ENCODE measurements at places on chromosomes 7 and 10. TPM values are rescaled to one million over a fixed set of nuclear protein-coding genes. Genes with fewer than 3 reads are reported as not detected.
A peak's percentile ranks its signal among the peaks of the same experiment; 100 is the strongest.

KIAA1549 gene
- 0.47 TPM for total RNA-seq

DNA sequence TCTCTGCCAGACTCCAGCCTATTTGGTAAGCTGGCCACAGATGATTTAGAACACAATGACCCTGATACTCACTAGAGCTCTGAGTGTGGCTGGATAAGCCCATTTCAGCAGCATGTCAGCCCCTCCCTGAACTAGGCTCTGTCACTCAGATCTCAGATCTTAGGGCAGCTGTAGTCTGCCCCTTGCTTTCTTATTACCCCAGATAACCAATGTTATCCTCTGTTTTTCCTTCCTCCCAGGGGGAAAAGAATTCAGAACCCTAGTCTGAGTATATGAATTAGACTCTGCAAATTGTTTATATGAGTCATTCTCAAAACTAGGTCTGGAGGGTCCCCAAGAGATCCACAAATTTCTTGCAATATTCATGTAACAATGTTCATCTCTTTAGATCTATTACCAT is 286.2 kb downstream of the KCNMA1 start:
- no peak overlapping the region for H3K27ac ChIP-seq
- no peaks in the 10 kb centered on the region for H3K36me3 ChIP-seq
- DNase-seq: no peak
- H3K4me3 ChIP-seq: no peak overlapping the region
- H3K27me3 ChIP-seq: no peaks in the 10 kb centered on the region

- peaks cover 34% of the 10 kb centered on the region for H3K27me3 ChIP-seq
- H3K4me3 ChIP-seq: no peak overlapping the region
- H3K27ac ChIP-seq: no peak overlapping the region
- no peaks in the 10 kb centered on the region for H3K4me1 ChIP-seq
- H3K36me3 ChIP-seq: no peaks in the 10 kb centered on the region
Measured at GRCh38 chr10:129949411-129949810, 14.7 kb downstream of the EBF3 start.

- H3K4me3 ChIP-seq: no peak overlapping the region
- H3K4me1 ChIP-seq: no peaks in the 10 kb centered on the region
- no peaks in the 10 kb centered on the region for H3K36me3 ChIP-seq
Measured at GRCh38 chr7:4450483-4450882, 231.6 kb upstream of the FOXK1 start.

DNA sequence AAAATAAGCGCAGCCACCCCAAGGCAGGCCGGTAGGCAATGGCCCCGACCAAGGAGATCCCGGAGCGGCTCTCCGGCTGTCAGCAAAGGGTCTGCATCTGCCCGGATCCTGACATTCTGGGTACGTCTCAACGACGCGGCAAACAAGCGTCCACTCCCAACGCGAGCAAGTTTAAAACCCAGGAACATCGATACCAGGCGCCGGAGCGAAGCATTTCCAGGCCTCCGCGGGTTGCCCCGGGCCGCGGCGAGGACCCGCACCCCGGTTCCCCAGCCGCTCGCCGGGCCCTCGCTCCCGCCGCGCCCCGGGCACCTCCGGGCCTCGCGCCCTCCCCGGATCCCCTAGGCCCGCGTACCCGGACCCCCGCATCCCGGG is 453 bp downstream of the URGCP start:
- H3K4me1 ChIP-seq: peaks cover 55% of the 10 kb centered on the region
- H3K36me3 ChIP-seq: no peaks in the 10 kb centered on the region
- H3K27ac ChIP-seq: peak overlapping the region; percentile 97
- peak; percentile 3 for DNase-seq
- H3K4me3 ChIP-seq: peak overlapping the region; percentile 85

GRCh38 chr10:7486528-7486927 is 75.7 kb upstream of the SFMBT2 start:
- H3K36me3 ChIP-seq: peaks cover 6% of the 10 kb centered on the region
- H3K4me3 ChIP-seq: peak overlapping the region; percentile 34
- no peaks in the 10 kb centered on the region for H3K27me3 ChIP-seq
- peak overlapping the region; percentile 100 for H3K27ac ChIP-seq
- H3K4me1 ChIP-seq: peaks cover 35% of the 10 kb centered on the region

DNA sequence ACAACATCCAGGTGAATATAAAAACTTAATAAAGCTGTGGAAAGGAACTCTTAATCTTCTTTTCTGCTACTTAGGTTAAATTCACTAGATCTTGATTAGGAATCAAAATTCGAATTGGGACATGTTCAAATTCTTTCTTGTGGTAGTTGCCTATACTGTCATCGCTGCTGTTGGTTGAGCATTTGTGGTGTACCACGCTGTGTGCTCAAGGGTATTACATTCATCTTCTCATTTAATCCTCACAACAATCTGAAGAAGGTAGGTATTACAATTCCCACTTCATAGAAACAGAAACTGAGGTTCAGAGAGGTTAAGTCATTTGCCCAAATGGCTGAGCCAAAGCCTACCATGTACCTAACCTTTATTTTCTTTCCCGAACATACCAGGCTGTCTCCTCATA is 39.9 kb upstream of the CC2D2B start:
- no peak overlapping the region for H3K4me3 ChIP-seq
- H3K27me3 ChIP-seq: no peaks in the 10 kb centered on the region
- DNase-seq: no peak
- peaks cover 19% of the 10 kb centered on the region for H3K36me3 ChIP-seq
- H3K27ac ChIP-seq: no peak overlapping the region

CNPY4 gene
- total RNA-seq: 99.0 TPM

DNA sequence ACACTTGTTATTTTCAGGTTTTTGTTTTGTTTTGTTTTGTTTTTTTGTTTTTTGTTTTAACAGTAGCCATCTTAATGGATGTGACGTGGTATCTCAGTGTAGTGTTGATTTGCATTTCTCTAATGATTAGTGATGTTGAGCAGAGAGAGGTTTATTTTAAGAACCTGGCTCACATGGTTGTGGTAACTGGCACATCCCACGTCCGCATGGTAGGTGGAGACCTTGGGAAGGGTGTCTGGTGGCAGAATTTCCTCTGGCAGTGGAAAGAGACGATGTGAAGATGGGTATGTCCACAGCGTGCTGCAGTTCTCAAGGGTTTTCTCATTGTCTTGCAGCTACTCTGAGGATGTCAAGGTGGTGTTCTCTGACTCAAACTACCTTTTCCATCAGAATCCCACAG is 252.2 kb downstream of the GALNT17 start:
- no peak for DNase-seq
- H3K27ac ChIP-seq: no peak overlapping the region
- H3K4me1 ChIP-seq: no peaks in the 10 kb centered on the region
- no peaks in the 10 kb centered on the region for H3K27me3 ChIP-seq
- no peaks in the 10 kb centered on the region for H3K36me3 ChIP-seq

DNA sequence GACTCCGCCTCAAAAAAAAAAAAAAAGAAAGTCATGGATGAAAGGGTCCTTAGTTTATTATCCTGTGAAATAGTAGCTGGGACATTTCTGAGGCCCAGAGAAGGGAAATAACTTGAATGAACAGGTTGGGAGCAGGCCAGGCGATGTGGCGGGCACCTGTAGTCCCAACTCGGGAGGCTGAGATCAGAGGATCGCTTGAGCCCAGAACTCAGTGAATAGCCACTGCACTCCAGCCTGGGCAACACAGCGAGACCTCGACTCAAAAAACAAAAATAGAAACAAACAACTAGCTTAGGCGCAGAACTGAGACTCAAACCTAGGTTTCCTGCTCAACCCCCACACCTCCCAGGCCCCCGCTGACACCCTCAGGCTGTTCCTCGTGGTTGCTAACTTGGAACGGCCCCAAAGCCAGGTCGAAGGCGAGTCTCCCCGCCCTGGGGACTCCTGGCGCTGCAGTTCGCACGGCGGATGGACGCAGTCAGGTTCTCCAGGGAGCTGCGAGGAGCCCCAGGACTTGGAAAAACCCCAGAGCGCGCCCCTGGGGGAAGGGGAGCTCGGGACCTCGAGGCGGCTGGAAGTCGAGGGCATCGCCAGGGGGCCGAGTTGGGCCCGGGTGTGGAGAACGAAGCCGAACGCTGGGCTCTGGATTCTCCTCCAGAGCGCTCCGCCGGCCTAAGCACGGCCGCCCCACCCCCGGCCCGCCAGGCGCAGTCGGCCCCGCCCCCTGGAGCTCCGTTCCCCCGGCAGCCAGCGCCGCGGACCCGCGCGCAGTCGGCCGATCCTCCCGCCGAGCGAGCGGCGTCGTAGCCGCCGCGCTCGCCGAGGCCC is at the start of gene STOX1:
TSS of gene STOX1 (plus strand) at position 768 of the 828 bp plus-strand sequence. CDS start 93 bp downstream, outside the sequence.
- peak; percentile 34 for DNase-seq
- H3K27me3 ChIP-seq: no peaks in the 10 kb centered on the region
- peak within 1 kb of the TSS; percentile 83 for H3K4me3 ChIP-seq
- H3K4me1 ChIP-seq: peaks cover 22% of the 10 kb centered on the region

RSPH10B gene
- total RNA-seq: 0.81 TPM

ENO4 gene
- not detected for total RNA-seq

DNA sequence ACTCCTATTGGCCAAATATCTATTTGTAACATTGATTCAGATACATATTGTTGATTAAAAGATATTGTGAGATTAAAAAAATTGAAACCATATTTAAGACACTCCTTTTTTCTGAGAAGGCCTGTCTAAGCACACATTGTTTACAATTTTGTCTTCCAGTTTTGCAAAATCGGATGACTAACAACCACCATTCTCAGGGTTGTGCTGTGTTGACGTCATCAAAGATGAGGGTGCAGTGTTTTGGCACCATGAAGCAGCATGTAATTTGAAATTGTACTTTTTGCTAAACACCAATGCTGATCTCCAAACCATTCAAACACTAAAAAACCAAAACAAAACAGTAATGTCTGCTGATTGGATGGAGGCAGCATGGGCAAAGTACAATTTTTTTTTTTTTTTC is 7.4 kb downstream of the CREB5 start:
- H3K27me3 ChIP-seq: peaks cover 16% of the 10 kb centered on the region
- H3K4me3 ChIP-seq: no peak overlapping the region
- no peak for DNase-seq
- H3K27ac ChIP-seq: no peak overlapping the region
- no peaks in the 10 kb centered on the region for H3K36me3 ChIP-seq
- H3K4me1 ChIP-seq: no peaks in the 10 kb centered on the region

PRSS1 gene
- total RNA-seq: not detected

TAS2R3 gene
- total RNA-seq: 4.6 TPM

DNA sequence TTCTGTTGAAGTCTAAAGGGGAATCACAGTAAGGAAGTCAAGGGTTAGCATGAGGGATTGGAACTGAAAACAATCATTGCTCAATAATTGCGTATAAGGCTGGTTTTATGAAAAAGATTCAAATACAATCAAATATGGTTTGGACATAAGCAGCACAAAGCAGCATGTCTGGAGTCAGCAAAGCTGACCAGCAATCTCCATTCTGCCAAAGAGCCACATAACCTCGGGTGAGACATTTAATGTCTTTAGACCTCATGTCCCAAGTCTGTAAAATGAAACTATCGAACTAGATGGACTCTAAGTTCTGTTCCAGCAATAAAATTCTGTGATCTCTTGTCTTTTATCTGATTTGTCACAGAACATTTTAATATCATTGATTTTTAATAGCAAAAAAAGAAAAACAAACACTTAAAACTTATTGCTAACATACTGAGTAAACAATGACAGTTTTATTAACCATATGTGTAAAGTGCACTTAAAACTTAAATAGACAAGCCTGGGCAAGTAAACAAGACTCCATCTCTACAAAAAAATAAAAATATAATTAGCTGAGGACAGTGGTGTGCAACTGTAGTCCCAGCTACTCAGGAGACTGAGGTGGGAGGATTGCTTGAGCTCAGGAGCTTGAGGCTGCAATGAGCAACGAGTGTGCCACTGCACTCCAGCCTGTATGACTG is 217.0 kb downstream of the MAGI2 start:
- DNase-seq: no peak
- no peaks in the 10 kb centered on the region for H3K4me1 ChIP-seq
- H3K36me3 ChIP-seq: no peaks in the 10 kb centered on the region
- H3K4me3 ChIP-seq: no peak overlapping the region

GRCh38 chr7:22586786-22587140 is 86.8 kb upstream of the STEAP1B start:
- H3K27me3 ChIP-seq: peaks cover 6% of the 10 kb centered on the region
- H3K36me3 ChIP-seq: no peaks in the 10 kb centered on the region
- H3K4me3 ChIP-seq: no peak overlapping the region
- H3K27ac ChIP-seq: no peak overlapping the region
- no peaks in the 10 kb centered on the region for H3K4me1 ChIP-seq
- no peak for DNase-seq

ST8SIA6 gene
- not detected for total RNA-seq

BICC1 gene
- not detected for total RNA-seq

DNA sequence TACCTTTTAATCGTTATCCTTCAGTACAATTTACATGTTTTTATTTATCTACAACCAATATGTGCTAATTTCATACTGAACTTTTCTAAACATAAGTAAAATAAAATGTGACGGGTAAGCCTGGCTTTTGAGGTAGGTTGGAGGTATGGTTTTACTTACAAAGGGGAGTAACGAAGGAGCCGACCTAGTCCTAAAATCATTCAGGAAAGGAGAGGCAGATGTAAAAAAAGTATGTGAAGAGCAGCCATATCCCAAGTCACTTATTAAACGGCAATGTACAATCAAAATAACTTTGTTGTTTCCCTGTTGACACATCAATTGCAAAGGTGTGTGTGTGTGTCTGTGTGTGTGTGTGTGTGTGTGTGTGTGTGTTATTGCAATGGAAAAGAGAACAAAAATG is 351.3 kb downstream of the CRPPA start:
- H3K4me1 ChIP-seq: no peaks in the 10 kb centered on the region
- no peak overlapping the region for H3K4me3 ChIP-seq
- H3K36me3 ChIP-seq: no peaks in the 10 kb centered on the region
- H3K27me3 ChIP-seq: peaks cover 4% of the 10 kb centered on the region

GRCh38 chr10:71433768-71434744 is 37.3 kb downstream of the CDH23 start:
- H3K4me1 ChIP-seq: no peaks in the 10 kb centered on the region
- H3K27ac ChIP-seq: no peak overlapping the region
- H3K27me3 ChIP-seq: peaks cover 14% of the 10 kb centered on the region
- no peaks in the 10 kb centered on the region for H3K36me3 ChIP-seq
- H3K4me3 ChIP-seq: no peak overlapping the region
- DNase-seq: no peak

DNA sequence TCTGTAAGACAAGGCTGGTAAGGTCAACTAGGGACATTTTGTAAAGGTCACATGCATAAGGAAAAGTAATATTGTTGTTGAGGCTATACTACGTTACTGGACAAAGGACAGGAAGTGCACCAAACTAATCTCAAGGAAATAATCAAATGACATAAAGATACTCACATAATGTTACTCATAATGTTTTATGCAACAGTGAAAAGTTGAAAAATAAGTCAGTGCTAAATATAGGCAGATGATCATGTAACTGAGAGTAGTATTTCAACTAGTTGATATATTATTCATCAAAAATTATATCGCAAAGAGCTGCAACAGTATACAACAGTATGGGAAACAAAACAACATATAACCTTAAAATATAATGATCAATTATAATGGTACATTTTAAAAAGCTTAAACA is 215.7 kb downstream of the PTN start:
- DNase-seq: no peak
- H3K27ac ChIP-seq: no peak overlapping the region
- no peaks in the 10 kb centered on the region for H3K4me1 ChIP-seq
- no peaks in the 10 kb centered on the region for H3K27me3 ChIP-seq
- no peak overlapping the region for H3K4me3 ChIP-seq

GRCh38 chr10:128286762-128287500 is 160.7 kb upstream of the MKI67 start:
- peaks cover 76% of the 10 kb centered on the region for H3K27me3 ChIP-seq
- no peaks in the 10 kb centered on the region for H3K4me1 ChIP-seq
- DNase-seq: no peak
- H3K36me3 ChIP-seq: peaks cover 11% of the 10 kb centered on the region

- H3K27me3 ChIP-seq: no peaks in the 10 kb centered on the region
- H3K4me1 ChIP-seq: peaks cover 34% of the 10 kb centered on the region
- no peak overlapping the region for H3K4me3 ChIP-seq
- H3K27ac ChIP-seq: no peak overlapping the region
Measured at GRCh38 chr10:124041675-124042445, 51.5 kb downstream of the CHST15 start.

Data from naive thymus-derived CD8-positive, alpha-beta T cell (primary cell).